GM06990 (cell line): ENCODE measurements at places on chromosomes 2 and 18.
A peak's percentile ranks its signal among the peaks of the same experiment; 100 is the strongest.

GRCh38 chr2:33521791-33522281 is 45.4 kb downstream of the RASGRP3 start:
- no peak for DNase-seq

DNA sequence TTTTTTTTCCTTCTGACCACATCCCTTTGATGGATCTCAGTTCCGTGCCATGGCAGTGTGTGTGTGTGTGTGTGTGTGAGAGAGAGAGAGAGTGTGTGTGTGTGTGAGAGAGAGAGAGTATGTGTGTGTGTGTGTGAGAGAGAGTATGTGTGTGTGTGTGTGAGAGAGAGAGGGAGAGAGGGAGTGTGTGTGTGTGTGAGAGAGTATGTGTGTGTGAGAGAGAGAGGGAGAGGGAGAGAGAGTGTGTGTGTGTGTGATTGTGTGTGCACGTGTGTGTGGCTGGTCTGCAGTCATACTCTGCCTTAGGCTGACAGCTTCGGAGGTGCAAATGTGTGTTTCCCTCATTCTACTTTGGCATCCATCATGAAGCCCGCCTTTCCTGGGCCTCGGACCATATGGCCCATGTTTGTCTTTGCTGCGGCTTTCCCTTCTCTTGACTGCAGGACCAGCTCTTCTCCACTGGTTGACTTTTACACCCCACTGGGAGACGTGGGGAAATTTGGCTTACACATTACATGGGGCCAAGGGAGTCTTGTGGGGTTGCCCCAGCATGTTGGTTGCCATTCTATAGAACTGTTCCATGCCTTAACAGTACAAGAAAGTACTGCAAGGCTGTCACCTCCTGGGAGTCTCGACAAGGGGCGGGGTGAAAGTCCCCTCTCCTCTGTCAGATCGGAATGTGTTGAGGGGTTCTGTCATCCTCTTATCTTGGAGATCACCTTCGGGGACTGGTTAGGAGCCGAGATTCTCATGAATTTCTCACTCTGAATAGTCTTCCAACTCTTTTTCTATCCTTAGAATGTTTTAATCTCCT is 21.6 kb downstream of the TSN start:
- no peak for DNase-seq

- no peak for DNase-seq
Observed at GRCh38 chr2:47060652-47061170, 94.4 kb downstream of the STPG4 start.

- DNase-seq = no peak
Observed at GRCh38 chr2:80302314-80303005, 2.1 kb downstream of the LRRTM1 start.

DNA sequence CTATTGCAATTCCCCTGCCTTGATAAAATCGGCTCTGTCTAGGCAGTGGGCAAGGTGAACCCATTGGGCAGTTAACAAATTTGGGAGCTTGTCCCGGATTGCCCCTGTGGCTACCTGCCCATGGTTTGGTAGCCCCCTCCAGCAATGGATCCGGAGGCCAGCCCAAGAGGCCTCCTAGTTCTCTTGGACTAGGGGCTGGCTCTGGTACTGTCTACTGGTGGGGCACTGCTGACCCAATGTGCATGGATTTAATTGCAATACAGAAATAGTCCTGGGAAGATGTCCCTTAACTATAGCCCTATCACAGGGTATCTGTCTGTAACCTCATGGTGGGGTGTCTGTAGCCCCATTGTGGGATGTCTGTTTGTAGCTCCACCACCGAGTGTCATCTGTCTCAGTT is 37.5 kb upstream of the SH3RF3 start:
- DNase-seq = no peak

GRCh38 chr2:73020306-73020656 is 51.2 kb downstream of the SFXN5 start:
- DNase-seq = no peak

DNA sequence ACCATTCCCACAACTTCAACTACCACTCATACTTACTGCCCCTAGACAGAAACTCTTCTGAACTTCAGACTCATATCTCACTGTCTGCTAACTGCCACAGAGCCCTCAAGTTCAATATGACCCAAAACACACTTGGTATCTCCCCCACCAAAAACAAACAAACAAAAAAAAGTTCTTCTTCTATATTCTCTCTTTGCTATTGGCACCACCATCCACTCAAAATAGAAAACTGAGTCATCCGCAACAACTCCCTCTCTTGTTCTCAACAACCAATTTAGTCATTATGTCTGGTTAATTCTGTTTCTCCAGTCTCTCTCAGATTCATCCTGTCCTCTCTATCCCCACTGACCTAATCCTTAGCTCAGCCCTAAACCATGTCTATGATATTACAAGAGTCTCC is 7.2 kb upstream of the DCTN1 start:
- no peak for DNase-seq

GRCh38 chr18:39660141-39660540 is 2094.5 kb upstream of the CELF4 start:
- no peak for DNase-seq

DNA sequence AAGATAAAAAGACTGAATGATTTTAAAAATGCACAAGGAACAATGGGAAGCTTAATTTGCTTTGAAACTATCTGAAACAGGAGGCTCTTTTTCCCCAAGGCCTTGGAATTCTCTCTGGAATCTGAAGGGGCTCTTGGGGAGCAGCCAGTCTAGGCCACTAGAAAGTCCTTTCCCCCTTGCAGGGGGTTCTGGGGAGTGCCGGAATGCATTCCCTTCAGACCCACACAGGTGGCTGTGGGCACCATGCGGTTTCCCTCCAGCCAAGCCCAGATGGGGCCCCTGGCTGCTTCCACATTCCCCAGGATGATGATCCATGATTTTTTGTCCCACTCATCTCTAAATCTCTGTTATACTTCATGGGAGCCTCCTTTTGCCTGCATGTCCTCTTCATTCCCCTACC is 10.7 kb downstream of the GPR45 start:
- no peak for DNase-seq

DNA sequence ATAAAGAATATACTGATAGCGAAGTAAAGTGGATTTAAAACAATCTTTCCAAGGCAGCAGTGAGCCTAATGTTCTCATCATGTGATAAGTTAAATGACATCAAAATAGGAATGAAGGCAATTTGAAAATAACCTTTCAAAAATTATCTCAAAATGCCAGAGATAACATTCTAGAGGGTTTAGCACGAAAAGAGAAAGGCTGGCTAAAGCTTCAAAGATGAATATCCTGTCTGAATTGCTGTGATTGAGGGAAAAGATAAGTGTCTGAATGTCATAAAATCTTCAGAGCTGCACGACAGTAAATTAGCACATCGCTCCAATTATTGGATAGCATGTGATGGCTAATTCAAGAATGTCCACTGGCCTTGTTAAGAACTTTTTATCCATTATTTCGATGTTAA is 159.3 kb downstream of the PID1 start:
- no peak for DNase-seq

- DNase-seq = no peak
Observed at GRCh38 chr2:219071131-219071816, 10.6 kb upstream of the IHH start.

DNA sequence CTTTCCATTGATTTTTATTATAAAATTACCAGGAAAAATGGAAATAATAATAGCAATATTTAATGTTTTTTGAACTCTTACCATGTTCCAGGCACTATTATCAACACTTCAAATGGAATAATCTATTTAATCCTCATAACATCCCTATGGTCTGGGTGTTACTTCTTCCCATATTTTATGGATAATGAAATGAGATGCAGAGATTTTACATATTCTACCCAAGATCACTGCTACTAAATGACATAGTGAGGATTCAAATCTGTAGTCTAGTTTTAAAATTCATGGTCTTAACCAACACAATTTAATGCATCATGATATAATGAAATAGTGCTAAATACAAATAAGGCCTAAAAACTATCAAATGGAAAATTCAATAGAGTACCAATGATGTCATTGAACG is 70.4 kb upstream of the COL3A1 start:
- no peak for DNase-seq

- DNase-seq = no peak
Observed at GRCh38 chr18:77811503-77811902, 561.9 kb downstream of the GALR1 start.

DNA sequence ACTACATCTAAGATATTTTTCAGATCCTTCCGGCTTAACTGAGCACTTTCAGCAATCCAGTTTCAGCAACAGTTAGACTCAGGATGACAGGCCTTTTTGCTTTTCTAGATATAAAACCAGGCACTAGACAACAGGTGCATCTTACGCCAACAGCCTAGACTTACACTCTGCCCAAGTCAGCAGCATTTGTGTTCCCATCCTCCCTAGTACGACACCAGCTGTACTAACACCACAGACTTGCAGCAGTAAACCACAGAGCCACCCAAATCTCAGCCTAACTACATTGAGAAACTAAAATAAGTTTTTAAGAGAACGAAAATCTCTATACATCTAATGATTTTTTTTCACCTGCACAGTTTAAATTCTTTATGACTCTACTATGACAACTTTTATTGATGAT is 89.9 kb upstream of the DNMT3A start:
- DNase-seq = no peak

GRCh38 chr18:68713796-68714195 is 1.1 kb downstream of the TMX3 start:
- no peak for DNase-seq

DNA sequence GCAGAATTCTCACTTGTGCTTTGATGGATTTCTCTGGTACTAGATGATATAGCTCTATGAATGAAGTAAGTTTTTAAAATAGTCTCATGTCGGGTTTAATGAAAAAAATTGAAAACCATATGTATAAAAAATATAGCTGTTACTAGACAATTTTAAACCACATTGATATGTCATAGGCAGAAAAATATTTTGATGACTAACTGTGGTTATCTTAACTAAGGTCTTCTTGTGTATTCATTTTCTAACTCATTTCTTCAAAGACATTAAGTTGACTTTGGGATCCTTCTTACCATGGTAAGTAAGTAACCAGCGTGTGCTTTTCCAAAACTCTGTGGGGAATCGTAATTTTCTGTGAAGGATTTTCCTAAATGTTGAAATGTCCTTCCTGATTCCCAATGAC is 160.9 kb upstream of the COL3A1 start:
- no peak for DNase-seq

DNA sequence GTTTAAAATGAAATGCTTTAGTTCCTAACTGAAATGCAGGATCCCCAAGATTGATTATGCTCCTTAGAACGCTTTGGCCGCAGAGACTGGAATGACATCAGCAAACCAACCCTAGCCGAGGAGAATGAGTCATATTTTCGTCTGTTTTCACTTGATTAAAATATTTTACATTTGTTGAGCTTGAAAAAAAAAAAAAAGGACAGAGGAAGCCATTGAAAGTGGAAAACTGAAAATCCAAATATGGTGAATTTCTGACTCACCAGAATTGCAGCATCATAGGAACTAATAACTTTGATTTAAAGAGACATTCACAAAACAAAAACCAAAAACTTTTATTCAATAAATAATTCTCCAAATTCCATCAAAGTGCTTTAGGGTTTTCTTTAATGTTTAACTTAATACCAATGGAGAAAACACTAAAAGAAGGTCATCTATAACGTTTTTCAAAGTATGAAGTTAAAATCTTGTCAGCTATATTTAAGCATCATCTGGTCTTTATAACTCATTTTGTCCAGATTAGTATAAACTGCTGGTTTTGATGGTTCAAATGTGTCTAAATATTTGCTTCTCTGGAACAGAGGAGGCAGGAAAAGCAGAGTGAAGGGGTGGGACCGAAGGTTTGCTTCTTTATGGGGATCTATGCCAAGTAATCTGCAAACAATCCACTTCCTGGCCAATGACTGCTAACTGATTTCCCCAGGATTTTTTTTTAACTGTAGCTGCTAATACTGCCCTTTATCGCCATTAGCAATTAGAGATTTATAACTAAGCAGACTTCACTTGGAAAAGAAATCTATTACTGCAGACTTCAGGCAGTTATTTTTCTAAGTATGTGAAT is 30.9 kb upstream of the COL5A2 start:
- no peak for DNase-seq

GRCh38 chr2:146587291-146587713 is 1257.5 kb upstream of the ACVR2A start:
- DNase-seq = peak; percentile 4

GRCh38 chr18:49725809-49726674 is 87.3 kb downstream of the ACAA2 start:
- DNase-seq = no peak

DNA sequence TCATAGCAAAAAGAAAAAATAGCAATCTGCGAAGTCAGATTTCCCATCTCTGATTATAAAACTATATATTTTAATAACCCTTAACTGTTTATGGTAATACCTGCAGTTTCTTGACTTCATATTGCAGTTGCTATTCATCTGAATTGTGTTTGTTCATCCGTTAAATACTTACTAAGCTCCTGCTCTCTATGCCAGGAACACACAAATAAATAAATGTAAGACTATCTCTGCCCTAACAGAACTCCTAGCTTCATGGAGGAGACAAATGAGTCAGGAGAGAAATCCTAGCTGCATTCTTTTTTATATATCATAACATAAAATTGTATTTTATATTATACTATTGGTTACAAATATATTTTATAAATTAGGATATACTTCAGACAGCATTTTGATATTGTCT is 61.2 kb downstream of the MALT1 start:
- DNase-seq = no peak

GRCh38 chr2:215949991-215950404 is 63.4 kb downstream of the MREG start:
- peak; percentile 22 for DNase-seq

GRCh38 chr2:240478346-240479110 is 43.1 kb downstream of the GPC1 start:
- peak; percentile 3 for DNase-seq

- no peak for DNase-seq
Observed at GRCh38 chr2:46518861-46519260, 39.5 kb downstream of the TMEM247 start.

DNA sequence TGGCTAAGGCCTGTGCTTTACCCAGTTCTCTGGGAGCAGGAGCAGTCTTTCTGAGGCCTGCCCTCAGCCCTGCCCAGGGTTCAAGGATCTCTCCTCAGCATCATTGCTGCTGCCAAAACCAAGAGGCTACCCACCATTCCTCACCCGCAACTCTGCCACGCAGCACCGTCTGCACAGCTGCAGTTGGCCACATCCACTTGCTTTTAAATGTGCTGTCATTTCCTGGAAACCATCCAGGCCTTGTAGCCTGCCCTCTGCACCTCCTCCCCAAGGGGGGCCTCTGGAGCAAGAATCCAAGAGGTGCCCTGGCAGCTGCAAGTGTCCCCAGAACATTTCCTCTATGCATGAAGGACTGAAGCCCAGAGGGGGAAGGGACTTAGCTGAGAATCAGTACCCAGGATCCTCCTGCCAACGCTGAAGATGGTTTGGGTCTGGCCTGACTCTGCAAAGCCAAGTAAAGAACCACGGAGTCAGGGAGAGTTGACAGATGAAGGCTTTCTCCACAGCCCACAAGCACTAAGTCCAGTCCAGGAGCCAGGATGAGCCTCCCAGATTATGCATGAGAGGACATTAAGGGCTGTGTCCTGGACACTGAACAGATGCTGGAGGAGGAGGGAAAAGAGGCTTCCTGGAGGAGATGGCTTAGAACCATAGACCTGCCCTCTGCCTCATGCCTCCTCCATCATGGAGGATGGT is 14.9 kb downstream of the EMX1 start:
- DNase-seq = no peak

GRCh38 chr2:86025229-86025820 is 80.4 kb downstream of the POLR1A start:
- DNase-seq = no peak

GRCh38 chr2:179861416-179862067 is at the start of gene ZNF385B:
Gene ZNF385B (minus strand): TSS chr2:179861612.
- peak; percentile 7 for DNase-seq

- DNase-seq = no peak
Observed at GRCh38 chr2:240972201-240972600, 26.2 kb upstream of the SNED1 start.

- DNase-seq = no peak
Observed at GRCh38 chr2:131045286-131046027, 47.8 kb downstream of the FAM168B start.

- DNase-seq = no peak
Observed at GRCh38 chr2:64975232-64975821, 13.9 kb upstream of the SLC1A4 start.
